SJCRH30 (cell line): ENCODE measurements at places on chromosomes 7 and 10. TPM values are rescaled to one million over a fixed set of nuclear protein-coding genes. Genes with fewer than 3 reads are reported as not detected.

KAZALD1 gene
- 55.7 and 58.1 TPM in 2 replicates for total RNA-seq

DNA sequence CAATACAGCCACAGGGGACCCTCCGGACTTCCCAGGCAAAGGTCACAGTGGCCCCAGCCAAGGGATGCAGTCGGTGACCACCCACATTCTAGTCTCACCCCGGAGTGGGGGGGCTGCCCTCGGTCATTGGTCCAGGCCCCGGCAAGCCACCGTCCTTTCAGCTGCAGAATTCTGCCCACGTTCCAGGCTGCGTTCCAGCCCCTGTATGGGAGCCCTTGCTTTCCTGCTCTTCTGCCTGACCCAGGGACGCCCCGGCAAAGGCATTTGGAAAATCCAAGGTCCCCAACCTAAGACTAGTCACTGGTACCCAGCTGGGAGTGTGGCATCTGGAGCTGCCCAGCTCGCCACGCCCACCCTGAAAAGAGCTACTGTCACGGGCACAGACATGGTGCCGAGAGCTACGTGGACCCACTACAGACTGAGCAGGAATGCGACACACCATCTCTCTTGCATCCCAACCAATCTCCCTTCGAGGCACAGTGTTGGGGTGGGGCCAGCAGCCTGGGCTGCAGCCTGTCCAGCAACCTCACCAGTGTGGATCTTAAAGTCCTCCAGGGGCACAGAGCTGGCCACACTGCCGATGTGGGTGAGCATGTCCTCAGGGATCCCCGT lies 18.6 kb downstream of the OGDHL start:
- H3K36me3 ChIP-seq, result no peaks in the 10 kb centered on the region
- H3K27me3 ChIP-seq, result no peaks in the 10 kb centered on the region
- H3K4me3 ChIP-seq, result no peak overlapping the region
- H3K27ac ChIP-seq, result no peak overlapping the region
- no peak for DNase-seq

DNA sequence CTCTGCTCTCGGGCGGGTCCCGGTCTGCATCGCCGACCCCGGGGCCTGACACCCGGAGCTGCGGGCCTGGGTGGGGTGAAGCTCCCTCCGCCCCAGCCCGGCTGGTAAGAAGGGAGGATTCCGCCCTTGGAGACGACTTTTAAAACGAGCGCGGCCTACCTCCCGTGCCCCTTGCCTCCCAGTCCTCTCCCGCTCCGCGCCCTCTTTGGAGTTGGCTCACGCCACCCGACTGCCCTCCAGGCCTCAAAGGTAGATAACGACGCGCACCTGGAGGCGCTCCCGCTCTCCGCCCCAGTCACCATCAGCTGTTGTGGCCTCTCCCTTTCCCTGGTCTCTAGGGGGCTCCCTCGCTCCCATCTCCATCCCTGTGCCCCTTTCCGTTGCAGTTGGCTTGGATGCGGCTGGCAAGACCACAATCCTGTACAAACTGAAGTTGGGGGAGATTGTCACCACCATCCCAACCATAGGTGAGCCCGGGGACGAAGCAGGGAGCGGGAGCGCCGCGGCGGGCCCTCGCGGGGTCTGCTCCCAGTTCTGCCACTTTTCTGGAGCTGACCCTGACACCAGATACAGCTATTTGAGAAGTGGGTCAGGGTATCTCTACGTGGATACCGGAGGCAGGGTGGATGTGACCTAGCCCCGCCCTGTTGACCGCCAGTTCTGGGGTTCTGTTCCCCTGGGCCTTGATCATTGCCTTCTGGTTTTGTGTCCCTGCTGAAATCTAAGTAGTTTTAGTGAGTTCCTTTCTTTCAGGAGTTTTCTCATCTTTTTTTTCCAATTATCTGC lies 679 bp downstream of the ARF5 start:
- peaks cover 10% of the 10 kb centered on the region for H3K36me3 ChIP-seq
- H3K4me3 ChIP-seq, result peak overlapping the region; percentile 97
- no peaks in the 10 kb centered on the region for H3K27me3 ChIP-seq
- H3K27ac ChIP-seq, result peak overlapping the region; percentile 56

- H3K4me1 ChIP-seq, result no peaks in the 10 kb centered on the region
- no peak overlapping the region for H3K4me3 ChIP-seq
- no peak overlapping the region for H3K27ac ChIP-seq
- no peak for DNase-seq
- H3K27me3 ChIP-seq, result no peaks in the 10 kb centered on the region; the same call in 1 of the 2 replicates
- no peaks in the 10 kb centered on the region for H3K36me3 ChIP-seq
Observed at GRCh38 chr7:50264908-50265307, 39.6 kb upstream of the IKZF1 start.

GRCh38 chr10:96608262-96608661 lies 21.4 kb upstream of the TM9SF3 start:
- H3K4me3 ChIP-seq, result no peak overlapping the region
- no peaks in the 10 kb centered on the region for H3K27me3 ChIP-seq
- H3K4me1 ChIP-seq, result peaks cover 29% of the 10 kb centered on the region
- H3K27ac ChIP-seq, result no peak overlapping the region

DNA sequence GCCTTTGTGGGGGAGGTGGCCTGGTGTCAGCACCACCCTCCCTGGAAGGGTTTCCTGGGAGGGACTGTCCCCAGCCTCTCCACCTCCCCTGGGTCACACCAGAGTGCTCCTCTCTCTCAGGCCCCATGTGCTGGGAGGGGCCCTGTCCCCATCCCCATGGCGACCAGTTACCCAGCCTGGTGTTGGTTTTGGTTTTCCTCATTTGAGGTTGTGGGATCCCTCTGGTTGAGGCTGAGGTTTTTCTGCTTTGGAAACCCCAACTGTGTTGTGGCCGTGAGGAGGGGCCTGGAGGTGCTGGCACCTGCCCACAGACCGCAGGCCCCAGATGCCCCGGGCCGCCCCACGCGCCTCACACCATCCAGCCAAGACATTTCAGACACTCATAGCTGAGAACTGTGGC lies 106.3 kb downstream of the GRK5 start:
- DNase-seq, result peak; percentile 57
- H3K27me3 ChIP-seq, result no peaks in the 10 kb centered on the region
- no peaks in the 10 kb centered on the region for H3K36me3 ChIP-seq
- no peak overlapping the region for H3K27ac ChIP-seq

DNA sequence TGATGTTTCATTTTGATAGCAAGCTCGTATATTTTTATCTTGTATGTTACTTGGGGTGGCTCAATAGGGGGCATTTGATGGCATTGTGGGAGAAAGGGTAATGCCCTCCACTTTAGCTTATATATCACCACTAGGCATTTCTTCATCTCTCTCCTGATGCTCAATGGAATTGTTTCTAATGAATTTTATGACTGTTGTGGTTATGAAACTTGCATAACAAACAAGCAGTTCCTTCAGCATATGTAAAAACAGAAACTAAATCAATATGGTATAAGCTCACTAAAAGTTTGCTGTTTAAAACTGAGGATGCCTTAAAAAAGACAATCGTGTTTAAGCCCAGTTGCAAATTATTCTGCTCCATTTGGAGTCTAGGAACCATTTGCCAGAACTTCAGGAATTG lies 75.5 kb downstream of the CDK14 start:
- no peak overlapping the region for H3K4me3 ChIP-seq
- H3K4me1 ChIP-seq, result peaks cover 3% of the 10 kb centered on the region; the same call in 1 of the 2 replicates

DNA sequence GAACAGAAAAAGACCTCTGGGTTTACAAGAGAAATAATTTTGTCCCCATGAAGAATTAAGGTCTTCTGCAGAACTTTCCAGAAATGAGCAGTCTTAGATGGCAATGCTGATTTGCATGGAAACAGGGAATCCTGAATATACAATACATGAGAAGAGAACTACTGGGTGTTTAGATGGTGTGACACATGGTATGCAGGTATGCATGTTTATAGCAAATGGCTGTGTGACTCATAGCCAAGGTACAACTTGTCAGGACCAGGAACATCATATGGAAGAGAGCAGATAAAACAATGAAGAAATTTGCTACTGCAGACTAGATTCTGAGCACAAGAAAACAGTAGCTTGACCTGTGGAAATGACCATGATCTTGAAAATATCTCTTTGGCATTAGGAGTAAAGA lies 907.8 kb downstream of the GATA3 start:
- H3K4me3 ChIP-seq, result no peak overlapping the region
- H3K27me3 ChIP-seq, result no peaks in the 10 kb centered on the region
- H3K4me1 ChIP-seq, result no peaks in the 10 kb centered on the region

GRCh38 chr10:47021850-47022249 lies 110.6 kb downstream of the PTPN20 start:
- H3K27ac ChIP-seq, result no peak overlapping the region
- DNase-seq, result no peak
- no peaks in the 10 kb centered on the region for H3K4me1 ChIP-seq
- no peaks in the 10 kb centered on the region for H3K27me3 ChIP-seq

DNA sequence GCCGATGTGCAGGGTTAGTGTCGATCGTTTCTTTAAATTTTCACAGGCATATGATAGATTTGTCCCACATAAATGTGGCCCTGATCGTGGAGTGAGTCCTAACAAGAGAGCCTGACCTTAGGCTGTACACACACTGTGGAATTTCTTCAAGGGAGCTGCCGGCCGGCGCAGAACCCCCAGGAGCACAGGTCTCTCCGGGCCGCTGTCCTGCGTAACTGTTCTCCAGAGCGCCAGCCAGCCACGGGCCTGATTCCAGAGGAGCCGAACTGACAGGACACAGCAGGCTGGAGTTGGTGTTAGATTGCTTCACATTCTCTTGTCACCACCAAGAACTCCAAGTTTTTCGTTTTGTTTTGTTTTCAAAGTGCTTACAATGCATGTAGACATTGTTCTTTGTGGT lies 37.3 kb downstream of the SHH start:
- H3K27me3 ChIP-seq, result no peaks in the 10 kb centered on the region
- DNase-seq, result no peak
- no peaks in the 10 kb centered on the region for H3K4me1 ChIP-seq
- H3K4me3 ChIP-seq, result no peak overlapping the region

GRCh38 chr10:102405632-102406031 lies 10.1 kb downstream of the NFKB2 start:
- no peak for DNase-seq
- H3K4me3 ChIP-seq, result no peak overlapping the region
- H3K36me3 ChIP-seq, result no peaks in the 10 kb centered on the region
- H3K27me3 ChIP-seq, result peaks cover 4% of the 10 kb centered on the region; the same call in 1 of the 2 replicates

DNA sequence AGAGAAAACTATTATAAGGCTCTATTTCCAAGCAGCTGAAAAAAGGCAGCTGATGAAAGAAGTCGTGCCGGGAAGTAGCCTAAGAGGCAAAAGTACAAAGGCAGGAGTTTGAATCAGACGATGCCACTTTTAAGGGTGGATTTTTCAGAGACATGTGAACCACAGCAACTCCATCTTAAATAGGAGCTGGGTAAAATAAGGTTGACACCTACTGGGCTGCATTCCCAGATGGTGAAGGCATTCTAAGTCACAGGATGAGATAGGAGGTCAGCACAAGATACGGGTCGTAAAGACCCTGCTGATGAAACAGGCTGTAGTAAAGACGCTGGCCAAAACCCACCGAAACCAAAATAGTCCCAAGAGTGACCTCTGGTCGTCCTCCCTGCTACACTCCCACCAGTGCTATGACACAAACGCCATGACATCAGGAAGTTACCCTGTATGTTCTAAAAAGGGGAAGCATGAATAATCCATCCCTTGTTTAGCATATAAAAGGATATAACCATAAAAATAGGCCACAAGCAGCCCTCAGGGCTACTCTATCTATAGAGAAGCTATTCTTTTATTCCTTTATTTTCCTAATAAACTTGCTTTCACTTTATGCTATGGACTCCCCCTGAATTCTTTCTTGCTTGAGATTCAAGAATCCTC lies 45.5 kb upstream of the PRSS1 start:
- H3K36me3 ChIP-seq, result no peaks in the 10 kb centered on the region
- no peak overlapping the region for H3K4me3 ChIP-seq
- no peak overlapping the region for H3K27ac ChIP-seq
- H3K4me1 ChIP-seq, result no peaks in the 10 kb centered on the region
- DNase-seq, result no peak

- no peak overlapping the region for H3K27ac ChIP-seq
- H3K4me3 ChIP-seq, result no peak overlapping the region
- peaks cover 20% of the 10 kb centered on the region for H3K4me1 ChIP-seq
- peaks cover 10% of the 10 kb centered on the region; the same call in 1 of the 2 replicates for H3K36me3 ChIP-seq
- no peaks in the 10 kb centered on the region for H3K27me3 ChIP-seq
Observed at GRCh38 chr7:94584113-94584512, 71.8 kb downstream of the SGCE start.

GRCh38 chr10:24483701-24484100 lies 240.0 kb downstream of the ARHGAP21 start:
- H3K36me3 ChIP-seq, result peaks cover 12% of the 10 kb centered on the region; the same call in 1 of the 2 replicates
- H3K4me1 ChIP-seq, result no peaks in the 10 kb centered on the region
- no peaks in the 10 kb centered on the region for H3K27me3 ChIP-seq
- H3K27ac ChIP-seq, result no peak overlapping the region
- H3K4me3 ChIP-seq, result no peak overlapping the region

DNA sequence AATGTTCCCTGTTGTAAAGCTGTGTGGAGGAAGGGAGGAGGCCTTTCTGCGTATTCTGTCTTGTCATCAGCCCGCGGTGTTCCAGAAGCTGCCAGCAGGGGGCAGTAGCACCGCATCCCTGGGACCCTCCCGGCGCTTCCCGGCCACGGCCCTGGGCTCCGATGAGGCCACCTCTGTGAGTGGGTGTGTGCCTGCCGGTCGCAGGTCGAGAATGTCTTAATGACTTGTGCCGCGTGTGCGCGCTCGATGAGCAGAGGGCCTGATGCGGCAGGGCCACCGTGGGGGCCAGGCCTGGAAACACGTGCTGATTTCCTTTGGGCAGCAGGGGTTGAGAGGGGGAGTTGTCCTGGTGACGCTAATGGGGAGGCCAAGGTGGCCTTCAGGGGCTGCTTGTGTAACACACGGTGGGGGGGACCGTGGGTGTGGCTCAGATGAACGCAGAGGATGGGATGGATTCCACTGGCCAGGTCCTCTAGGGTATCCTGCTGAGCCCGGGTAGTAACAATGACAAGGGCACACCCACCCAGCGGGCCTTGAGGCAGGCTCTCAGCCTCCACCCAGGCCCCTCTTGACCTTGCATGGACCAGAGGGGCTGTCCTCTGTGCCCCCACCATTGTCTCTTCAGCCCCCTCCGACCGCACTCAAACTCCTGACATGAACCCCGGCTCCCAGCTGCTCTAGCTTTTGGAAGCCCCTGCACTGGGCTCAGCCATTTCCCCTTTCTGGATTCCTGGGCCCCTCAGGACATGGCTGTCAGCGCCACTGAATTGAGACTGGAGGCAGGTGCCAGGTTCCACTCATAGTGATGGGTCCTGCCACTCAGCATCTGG lies 135.9 kb upstream of the PODXL start:
- peaks cover 15% of the 10 kb centered on the region for H3K4me1 ChIP-seq
- H3K27me3 ChIP-seq, result no peaks in the 10 kb centered on the region
- H3K36me3 ChIP-seq, result no peaks in the 10 kb centered on the region
- no peak overlapping the region for H3K4me3 ChIP-seq

- H3K27me3 ChIP-seq, result no peaks in the 10 kb centered on the region
- H3K4me3 ChIP-seq, result no peak overlapping the region
- no peaks in the 10 kb centered on the region for H3K4me1 ChIP-seq
- no peak for DNase-seq
Observed at GRCh38 chr10:96967847-96968246, 135.7 kb downstream of the LCOR start.
